AG08395 (cell line): ENCODE measurements at places on chromosomes 16 and 17.
A peak's percentile ranks its signal among the peaks of the same experiment; 100 is the strongest.

- DNase-seq = peak; percentile 95
These were observed 21.8 kb downstream of the KATNB1 start for GRCh38 chr16:57757326-57757786.

- no peak for DNase-seq
These were observed 158.2 kb upstream of the MAF start for GRCh38 chr16:79758615-79759346.

DNA sequence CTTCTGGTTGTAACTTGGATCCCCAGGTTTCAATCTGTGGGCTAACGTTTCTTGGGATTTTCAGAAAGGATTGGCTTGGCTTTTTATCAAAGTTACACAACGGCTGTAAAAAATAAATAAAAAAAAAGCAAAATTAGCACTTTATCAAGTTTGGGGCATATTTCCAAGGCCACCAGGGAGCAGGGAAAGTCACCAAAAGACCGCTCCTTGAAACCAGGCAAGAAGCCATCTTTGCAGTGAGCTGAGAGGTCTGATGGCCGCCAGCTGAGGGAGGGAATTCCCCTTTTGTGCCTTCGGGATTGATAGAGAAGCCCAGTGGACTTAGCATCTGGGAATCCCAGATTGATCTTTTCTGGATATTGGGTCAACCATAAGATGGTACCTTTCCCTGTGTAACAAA lies 192.2 kb downstream of the WWOX start:
- no peak for DNase-seq

DNA sequence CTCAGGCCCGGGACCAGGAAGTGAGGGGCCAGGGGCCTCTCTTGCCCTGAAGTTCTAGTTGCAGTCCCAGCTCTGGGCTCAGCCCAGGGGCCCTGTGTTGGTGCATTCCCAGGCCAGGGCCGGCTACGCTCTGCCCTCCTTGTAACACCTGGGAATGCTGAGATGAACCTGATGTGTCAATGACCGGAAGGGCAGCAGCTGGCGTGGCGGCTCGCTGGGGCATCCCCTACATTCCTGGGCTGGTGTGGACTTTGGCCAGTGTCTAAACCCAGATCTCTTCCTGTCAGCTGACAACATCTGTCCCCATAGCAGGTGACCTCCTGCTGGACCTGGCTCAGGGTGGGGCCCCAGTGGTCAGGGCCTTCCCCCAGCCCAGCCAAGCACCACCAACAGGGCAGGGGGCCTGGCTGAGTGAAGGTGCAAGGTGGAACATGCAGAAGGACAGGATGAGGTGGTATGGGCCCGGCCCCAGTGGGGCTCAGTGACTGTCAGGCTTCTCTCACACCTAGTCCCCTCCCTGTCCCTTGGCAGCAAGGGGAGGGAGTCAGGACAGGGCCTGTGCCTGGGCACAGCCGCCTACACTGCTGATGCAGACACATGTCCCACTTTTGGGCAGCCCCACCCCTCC lies 15.9 kb downstream of the FAM83G start:
- DNase-seq = no peak

DNA sequence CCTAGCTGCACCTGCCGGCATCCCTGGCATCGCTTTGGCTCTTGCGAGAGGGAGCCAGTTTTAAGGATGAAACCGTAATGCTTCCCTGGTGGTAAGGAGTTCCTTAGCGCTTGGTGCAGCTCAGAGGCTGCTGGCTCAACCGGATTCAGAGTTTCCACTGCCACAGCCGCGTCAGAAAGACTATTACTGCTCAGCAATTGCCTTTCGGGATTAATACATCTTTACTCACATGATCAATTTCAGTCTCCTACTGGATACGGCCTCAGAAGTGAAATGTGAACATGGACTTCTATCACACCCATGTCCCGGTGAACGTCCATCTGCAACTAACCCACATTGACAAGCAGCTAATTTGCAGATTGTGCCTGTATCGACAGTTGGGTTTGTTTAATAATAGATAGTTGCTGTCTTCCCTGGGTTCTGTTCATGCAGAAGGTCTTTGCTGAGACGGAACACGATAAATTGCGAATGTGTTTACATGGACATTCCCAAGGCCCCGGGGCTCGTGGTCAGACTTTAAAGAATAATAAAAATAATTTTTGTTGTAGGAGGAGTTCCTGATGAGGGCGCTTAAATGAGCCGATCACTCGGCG lies 175.4 kb downstream of the ENGASE start:
- DNase-seq = no peak

DNA sequence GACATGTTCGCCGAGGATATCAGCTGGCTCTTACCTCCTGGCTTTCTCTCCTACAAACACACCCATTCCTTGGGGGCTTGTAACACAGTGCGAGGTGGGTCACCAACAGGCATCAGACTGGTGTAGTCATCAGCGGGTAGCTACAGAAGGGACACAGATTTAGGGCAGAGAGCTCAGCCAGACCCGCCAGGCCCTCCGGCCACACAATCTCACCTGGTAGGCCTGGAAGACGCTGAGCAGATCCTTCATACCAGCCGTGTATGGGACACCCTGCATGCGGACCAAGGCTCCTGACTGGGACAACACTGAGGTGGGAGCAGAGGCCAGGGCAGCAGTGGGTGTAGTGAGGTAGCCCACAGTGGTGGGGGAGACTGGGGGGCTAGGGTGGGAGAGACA lies 5.8 kb downstream of the ESRP2 start:
- DNase-seq = no peak

DNA sequence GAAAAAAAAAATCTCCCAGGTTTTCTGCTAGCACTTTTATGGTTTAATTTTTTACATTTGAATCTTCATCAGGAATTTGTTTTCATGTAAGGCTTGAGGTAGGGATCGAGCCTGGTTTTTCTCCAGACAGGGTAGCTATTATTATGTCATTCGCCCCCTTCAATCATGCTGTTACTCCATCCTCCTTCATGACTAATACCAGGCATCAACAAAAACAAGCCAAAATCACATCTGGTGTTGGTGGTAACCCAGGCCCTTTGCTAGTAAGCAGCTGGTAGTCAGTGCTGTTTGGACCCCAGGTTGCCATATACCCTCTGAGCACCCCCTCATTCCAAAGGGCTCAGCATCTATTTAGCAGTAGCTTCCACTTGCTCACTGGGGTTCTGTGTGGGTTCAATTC lies 29.5 kb downstream of the DRC3 start:
- DNase-seq = peak; percentile 61

DNA sequence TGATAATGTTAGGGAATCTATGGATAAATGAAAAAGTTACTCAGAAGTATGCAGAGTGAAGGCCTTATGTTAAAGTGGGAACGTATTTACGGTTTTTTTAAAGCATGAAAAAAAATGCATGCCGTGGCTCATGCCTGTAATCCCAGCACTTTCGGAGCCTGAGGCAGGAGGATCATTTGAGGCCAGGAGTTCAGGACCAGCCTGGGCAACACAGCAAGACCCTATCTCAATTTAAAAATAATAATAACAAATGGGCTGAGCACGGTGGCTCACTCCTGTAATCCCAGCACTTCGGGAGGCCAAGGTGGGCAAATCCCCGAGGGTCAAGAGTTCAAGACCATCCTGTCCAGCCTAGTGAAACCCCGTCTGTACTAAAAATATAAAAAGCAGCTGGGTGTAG lies 6.0 kb downstream of the POLR2A start:
- no peak for DNase-seq

GRCh38 chr16:68310437-68310773 lies 341 bp downstream of the SLC7A6OS start:
- DNase-seq = peak; percentile 38

DNA sequence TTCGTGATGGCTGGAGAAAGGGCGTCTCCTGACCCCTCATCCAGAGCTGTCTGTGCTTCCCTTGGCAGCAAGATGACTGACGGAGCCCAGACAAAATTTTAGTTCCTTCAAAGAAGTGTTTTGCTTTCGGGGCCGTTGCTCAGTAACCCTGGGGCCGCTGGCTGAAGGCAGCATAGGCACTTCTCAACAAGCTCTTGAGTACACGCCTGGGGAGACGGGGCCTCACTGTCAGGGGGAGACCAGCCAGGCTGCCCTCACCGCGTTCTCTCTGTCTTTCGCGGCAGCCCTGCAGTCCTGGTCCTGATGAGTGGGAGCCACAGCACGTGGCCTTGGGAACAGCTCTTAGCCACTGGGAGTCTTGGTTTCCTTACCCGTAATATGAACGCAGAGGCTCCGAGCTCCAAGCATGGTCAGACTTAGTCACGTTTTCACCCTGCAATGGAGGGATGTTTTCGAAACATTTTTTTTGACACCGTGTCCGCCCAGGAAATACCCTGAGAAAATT lies 86.0 kb downstream of the IRF8 start:
- DNase-seq = no peak

DNA sequence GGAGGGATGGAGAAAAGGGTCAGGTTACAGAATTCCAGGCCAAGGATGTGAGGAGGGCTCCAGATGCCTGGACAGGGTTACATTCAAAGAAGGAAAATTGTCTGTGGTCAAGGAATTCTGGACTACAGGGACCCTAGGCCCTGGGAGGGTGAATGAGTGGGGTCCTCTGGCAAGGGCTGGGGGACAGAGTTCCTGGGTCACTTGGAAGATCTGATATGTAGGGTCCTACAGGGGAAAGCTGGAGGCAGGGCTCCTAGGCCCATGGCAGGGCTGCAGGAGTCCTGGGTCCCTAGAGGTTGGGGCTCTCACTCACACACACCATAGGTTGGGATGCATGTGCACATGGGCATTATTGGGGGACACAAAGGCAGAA lies 46.3 kb upstream of the ACSM2B start:
- DNase-seq = no peak

GRCh38 chr17:3503285-3503684 lies 27.5 kb downstream of the ASPA start:
- no peak for DNase-seq

- no peak for DNase-seq
These were observed 18.3 kb upstream of the RPTOR start for GRCh38 chr17:80526116-80526910.

DNA sequence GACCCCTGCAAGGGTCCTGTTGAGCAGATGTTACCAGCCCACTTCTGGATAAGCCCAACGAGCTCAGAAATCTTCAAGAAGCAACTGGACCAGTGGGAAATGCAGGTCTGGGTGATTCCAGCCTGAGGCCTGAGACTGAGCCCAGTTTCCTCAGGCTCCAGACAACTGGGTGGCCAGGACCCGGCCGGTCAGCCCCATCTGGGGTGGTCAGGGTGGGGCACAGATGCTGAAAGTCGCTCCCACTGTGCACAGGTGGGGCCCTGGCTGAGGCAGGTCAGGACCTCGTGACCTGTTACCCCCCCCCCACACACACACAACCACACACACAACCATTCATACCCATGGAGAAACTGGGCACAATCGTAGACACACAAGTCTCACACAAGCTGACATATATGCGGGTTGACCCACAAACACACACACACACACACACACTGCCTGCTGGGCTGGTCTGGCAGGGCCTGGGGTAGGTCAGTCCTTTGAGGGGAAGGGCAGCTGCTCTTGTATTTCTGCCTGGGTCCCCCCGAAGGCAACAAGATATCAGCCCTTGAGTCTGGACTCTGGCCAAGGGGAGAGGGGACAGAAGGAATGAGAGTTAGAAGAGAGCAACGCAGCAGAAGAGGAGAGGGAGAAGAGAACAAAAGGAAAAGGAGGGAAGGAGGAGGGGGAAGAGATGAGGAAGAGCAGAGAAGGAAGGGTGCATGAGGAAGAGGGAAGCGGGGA lies 99.0 kb upstream of the CDH5 start:
- no peak for DNase-seq

DNA sequence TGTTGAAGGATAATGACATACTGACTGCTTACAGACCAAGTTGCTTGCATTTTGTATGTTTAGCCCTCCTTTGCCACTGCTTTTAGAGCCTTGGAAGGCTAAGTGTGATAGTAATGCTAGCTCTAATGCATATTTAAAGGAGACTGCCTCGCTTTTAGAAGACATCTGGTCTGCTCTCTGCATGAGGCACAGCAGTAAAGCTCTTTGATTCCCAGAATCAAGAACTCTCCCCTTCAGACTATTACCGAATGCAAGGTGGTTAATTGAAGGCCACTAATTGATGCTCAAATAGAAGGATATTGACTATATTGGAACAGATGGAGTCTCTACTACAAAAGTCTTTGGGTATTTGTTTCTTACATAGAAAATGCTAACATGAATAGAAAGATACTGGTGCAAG lies 19.1 kb downstream of the CAPNS2 start:
- DNase-seq = no peak

GRCh38 chr16:26665166-26665939 lies 401.4 kb upstream of the C16orf82 start:
- no peak for DNase-seq

DNA sequence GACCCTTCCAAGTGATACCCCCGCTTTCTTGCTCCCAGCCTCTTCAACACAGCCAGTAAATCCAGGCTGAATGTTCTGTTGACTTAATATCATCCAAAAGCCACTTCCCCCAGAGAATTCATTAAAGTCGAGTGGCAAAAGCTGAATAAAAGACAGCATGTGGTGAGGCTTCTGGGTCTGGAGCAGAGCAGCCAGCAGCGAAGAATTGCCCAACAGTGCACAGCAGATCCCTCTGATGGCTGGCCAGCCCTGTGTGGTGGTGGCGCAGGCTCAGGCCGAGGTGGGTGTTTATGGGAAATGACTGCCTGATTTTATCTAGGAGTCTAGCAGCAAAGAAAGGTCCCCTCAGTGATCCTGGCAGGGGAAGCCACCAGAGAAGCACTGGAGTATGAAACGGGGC lies 30.3 kb upstream of the RCVRN start:
- DNase-seq = peak; percentile 44

GRCh38 chr17:49494986-49495841 lies at the start of gene NGFR:
Gene NGFR (plus strand): TSS chr17:49495293. CDS start chr17:49495418, 125 bp downstream.
- peak; percentile 64 for DNase-seq

- peak; percentile 36 for DNase-seq
These were observed 488 bp downstream of the TFAP4 start for GRCh38 chr16:4272114-4272956.

DNA sequence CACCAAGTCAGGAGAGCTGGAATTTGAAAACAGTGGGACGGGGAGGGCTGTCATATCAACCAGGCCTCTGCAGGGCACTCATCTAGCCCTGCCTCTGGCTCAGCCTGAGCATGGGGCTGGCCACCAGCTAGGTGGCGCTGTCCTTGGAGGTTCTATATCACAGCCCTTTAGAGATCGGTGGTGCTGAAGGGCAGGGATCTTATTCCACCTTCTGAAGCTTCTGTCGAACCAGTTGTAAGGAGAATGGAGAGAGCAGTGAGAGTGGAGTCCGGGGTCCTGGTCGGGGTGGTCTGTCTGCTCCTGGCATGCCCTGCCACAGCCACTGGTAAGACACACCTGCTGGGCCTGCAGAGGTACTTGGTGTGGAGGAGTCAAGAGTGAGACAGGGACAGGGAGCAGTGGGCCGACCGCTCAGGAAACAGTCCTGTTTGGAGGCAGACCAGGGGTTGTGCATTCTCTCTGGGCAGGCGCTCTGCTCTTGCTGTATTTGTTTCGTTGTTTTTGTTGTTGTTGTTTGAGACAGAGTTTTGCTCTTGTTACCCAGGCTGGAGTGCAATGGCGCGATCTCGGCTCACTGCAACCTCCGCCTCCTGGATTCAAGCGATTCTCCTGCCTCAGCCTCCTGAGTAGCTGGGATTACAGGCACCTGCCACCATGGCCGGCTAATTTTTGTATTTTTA lies at the start of gene CES3:
Gene CES3, plus strand, starts transcription at position 202 of the 680 bp plus-strand sequence. Its CDS starts 42 bp downstream, at position 244.
- peak; percentile 74 for DNase-seq

- no peak for DNase-seq
These were observed 42.0 kb upstream of the PVALEF start for GRCh38 chr17:81123052-81124048.

GRCh38 chr16:8975039-8975438 lies 11.3 kb upstream of the USP7 start:
- DNase-seq = no peak
